ENCODE measurements at places on chromosomes 2 and 18.

- DNase-seq: no peak
Measured at GRCh38 chr2:109451671-109452070, 162.1 kb downstream of the SEPTIN10 start.

DNA sequence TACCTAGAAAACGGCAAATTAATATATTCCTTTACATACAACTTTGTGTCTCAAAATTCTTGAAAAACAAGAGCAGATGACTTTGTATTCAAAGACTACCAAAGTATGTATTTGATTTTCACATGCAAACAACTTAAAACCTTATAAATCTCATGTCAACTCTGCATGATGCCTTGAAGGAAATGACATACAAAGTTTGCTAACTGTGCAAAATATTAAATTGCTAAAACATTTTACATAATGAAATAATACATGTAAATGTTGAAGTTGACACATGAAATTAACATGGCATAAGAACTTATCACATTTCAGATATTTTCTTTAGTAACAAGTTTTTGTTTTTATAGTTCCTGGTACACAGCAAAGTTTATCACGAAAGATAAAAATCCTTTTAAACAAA lies 20.8 kb upstream of the C2orf42 start:
- DNase-seq: no peak

- DNase-seq: no peak
Measured at GRCh38 chr2:105114551-105114950, 76.7 kb downstream of the MRPS9 start.

GRCh38 chr18:59846814-59847490 lies 52.8 kb upstream of the PMAIP1 start:
- DNase-seq: peak; percentile 7

DNA sequence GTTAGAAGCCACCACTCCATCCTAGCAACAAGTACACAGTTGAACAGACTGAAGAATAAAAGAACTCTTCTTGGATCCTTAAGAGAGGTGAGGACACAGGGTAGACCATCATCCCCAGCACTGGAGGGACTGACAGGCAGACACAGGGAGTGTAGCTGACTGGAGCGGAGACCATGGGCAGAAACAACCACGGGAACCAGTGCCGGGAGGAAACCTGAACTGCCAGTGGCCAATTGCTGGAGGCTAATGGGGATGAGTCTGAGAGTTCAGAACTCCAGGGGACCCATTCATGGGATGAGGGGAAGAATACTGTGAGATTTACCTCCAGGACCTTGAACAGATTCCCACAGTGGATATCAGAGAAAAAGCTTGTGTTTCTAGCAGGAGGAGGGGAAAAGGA lies 76.8 kb downstream of the HS6ST1 start:
- DNase-seq: no peak

GRCh38 chr18:61606068-61606660 lies 272.9 kb downstream of the CDH20 start:
- no peak for DNase-seq

GRCh38 chr18:3790703-3791102 lies 340.7 kb downstream of the TGIF1 start:
- DNase-seq: no peak

DNA sequence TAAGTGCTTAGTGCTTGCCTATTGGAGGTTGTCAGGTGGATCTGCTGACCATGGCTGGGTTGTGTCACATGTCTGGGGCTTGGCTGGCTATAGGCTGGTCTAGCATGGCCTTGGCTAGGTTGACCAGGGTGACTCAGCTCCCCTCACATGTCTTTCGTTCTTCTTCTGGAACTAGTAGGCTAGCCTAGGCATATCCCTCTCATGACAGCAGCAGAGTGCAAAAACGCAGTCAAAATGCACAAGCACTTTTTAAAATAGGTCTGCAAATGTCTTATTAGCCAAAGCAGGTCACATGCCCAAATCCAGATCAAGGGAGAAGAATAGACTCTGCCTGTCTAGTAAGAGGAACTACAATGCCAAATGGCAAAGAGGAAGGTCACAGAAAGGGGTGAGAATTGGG lies 179.7 kb upstream of the ACVR2A start:
- no peak for DNase-seq

GRCh38 chr2:207674826-207675225 lies 36.6 kb upstream of the CCNYL1 start:
- no peak for DNase-seq

- no peak for DNase-seq
Measured at GRCh38 chr2:200308546-200309295, 2.2 kb downstream of the SPATS2L start.

DNA sequence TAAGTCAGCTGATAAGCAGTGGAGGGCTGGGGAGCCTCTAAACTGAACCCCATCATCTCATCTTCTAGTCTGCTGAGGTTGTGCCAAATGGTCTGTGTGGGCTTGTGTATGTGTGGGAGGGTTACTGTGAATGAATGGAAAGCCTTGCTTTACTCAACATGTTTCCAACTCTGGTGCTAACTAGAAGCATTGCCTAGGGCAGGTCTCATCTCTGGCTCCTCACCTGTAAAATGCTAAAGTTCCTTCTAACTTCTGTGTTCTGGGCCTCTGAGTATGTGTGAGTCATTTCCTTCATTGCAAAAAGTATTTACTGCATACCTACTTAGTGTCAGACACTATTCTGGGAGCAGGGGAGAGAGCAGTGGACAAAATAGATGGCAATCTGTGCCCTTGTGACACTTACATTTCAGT lies 1.3 kb downstream of the LIPG start:
- DNase-seq: no peak

DNA sequence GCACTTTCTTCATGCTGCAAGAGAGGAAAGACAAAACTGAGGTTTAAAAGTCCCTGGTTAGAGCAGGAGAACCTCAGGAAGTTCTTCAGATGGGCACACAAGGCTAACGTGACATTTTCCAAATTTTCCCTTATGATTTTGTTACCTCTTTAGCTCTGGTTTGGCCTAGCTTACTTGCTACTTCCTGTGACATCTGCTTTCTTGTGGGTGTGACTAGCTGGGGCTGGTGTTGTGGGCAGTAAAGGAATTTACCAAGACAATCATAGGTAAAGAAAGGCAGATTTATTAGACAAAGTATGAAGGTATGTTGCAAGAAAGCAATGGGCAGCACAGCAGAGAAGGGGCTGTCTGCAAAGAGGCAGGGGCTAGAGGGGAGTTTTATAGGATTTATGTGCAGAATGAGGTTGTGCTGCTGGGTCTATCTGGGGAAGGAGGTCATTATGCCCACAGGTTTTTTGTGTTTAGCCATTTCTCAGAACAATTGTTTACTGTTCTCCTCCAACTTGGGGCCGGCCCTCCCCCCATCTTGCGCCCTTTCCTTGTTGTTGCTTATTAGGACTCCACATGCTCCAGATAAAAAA lies 6.7 kb upstream of the TNP1 start:
- no peak for DNase-seq

GRCh38 chr18:13440277-13441248 lies 222.0 kb downstream of the LDLRAD4 start:
- no peak for DNase-seq

- no peak for DNase-seq
Measured at GRCh38 chr2:226837787-226838603, 2.1 kb downstream of the RHBDD1 start.

- no peak for DNase-seq
Measured at GRCh38 chr2:180947208-180947689, 33.2 kb upstream of the UBE2E3 start.

DNA sequence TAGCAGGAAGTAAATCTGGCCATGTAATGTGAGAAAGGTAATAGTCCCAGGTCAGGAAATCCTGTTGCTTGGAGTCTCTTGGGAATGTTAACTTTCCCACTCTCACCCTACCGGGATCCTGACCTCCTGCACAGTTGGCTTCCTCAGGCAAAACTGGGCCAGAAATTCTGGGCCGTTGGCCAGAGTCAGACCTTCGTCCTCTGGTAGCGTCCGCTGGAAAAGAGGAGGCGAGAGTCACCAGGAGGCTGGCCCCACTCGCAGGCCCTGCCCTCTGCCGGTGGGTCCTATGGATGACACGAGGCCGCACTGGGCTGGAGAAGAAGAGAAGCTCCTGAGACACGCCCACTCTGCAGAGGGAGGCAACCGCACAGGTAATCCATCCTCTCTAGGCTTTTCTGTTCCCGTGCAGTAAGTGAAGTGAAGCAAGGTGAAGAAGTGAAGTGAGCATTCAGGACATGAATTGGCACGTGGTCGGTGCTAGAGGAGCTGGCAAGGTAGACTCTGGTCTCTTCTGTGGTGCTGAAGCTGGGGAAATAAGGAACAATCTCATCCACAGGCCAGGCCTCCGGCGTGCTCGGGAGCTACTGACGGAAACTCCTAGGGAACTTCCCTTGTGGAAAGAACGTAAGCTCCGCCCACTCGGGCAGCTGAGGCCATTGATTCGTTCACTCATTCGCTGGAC lies 182.7 kb upstream of the GLI2 start:
- DNase-seq: peak; percentile 4

DNA sequence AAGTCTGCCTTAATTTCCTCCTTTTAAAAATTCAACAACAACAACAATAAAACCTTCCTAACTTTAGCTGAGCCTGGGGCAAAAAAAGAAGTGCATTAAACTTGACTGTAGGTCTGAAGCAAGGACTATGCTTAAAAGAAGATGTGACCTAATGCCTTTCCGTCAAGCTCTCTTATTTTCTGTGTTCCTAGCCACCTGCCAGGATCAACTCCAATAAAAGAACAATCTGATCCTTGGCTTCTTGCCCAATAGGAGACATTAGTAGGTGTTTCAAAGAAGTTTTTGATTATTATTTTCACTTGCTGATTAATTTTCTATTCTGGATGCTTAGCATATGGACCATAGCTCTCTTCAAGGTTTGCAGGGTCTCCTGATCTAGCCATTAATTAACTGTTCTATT lies 237.5 kb downstream of the STK39 start:
- DNase-seq: no peak

- no peak for DNase-seq
Measured at GRCh38 chr18:10114717-10115463, 201.1 kb downstream of the VAPA start.

- DNase-seq: no peak
Measured at GRCh38 chr2:8202132-8202531, 479.7 kb upstream of the ID2 start.

GRCh38 chr2:224241001-224241400 lies 160.9 kb downstream of the FAM124B start:
- no peak for DNase-seq

- DNase-seq: no peak
Measured at GRCh38 chr2:224722770-224723169, 6.6 kb upstream of the CCDC195 start.

DNA sequence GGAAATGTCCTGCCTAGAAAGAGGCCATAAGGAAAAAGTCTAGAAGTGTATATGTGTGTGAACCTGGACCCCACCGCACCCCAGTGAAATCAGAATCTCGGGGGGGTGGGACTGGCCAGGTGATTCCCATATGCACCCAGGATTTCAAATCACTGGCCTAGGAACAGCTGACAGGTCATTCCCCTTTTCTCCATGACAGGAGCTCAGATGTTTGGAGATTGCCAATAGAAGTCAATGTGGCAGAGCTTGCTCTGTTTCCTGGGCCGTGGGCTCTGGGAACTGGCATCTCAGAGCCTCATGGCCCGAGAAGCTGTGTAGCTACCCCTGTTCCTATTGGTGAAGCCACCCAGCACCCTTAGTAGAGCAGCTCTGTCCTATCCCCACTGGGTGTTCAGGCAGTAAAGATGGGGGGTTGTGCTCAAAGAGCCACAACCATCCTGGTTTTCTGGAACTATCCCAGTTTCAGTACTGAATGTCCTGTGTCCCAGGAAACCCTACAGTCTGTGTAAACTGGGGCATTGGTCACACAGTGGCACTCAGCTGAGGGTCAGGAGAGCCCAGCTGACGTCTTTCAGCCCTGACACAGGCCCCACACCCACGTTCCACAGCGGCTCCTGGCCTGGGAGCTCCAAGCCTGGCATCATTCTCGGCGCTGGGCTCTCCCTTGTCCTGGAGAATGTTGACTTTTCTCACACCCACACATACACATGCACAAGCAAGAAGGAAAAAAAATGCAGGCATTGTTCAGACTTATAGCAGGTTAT lies 18.9 kb downstream of the GNLY start:
- DNase-seq: no peak

DNA sequence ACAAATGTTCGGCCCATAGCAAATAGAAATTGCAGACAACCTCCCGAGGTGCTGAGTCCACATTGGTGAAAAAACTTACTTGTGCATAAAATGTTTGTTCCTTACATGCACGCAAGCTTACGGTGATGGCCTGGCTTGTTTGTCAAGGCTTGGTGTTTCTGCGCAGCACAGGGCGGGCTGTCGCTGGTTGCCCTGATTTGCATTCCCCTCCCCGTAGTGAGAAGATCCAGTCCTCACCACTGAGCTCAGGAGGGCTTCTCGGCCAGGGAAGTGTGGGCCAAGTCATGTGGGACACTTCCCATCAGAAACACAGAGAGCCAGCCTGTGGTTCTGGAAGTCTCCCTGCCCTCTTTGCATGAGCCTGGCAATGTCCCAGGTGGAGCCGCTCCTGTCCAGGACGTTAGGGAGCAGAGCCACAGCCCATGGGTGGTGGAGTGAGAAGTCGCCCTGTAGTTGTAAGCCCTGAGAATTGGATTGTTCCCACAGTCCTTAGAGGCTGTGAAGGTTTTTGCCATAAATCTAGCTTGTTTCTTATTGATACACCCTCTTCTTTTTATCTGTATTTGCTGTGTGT lies 152.7 kb downstream of the TWIST2 start:
- DNase-seq: no peak

DNA sequence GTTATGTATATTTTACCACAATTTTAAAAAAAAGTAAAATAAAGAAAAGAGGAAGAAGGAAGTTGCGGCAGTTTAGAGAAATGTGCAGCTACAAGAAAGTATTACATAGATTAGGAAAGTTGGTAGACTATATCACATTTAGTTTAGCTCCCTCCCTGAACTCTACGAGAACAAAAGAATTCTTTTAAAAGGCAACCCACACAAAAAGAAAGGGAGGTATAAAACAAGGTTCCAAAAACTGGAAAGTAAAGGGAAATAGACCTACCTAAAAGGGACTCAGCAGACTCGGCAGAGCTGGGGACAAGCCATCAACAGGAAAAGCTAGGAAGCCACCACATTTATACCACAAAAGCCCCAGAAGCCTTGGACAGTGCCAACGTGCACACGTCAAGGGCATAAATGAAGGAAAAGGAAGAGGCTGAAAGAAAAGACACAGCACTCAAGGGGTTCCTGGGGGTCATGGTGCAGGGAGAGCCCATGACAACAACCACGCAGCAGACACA lies 9.1 kb downstream of the TMEM127 start:
- DNase-seq: no peak

- no peak for DNase-seq
Measured at GRCh38 chr18:61991201-61991600, 98.4 kb upstream of the RNF152 start.

DNA sequence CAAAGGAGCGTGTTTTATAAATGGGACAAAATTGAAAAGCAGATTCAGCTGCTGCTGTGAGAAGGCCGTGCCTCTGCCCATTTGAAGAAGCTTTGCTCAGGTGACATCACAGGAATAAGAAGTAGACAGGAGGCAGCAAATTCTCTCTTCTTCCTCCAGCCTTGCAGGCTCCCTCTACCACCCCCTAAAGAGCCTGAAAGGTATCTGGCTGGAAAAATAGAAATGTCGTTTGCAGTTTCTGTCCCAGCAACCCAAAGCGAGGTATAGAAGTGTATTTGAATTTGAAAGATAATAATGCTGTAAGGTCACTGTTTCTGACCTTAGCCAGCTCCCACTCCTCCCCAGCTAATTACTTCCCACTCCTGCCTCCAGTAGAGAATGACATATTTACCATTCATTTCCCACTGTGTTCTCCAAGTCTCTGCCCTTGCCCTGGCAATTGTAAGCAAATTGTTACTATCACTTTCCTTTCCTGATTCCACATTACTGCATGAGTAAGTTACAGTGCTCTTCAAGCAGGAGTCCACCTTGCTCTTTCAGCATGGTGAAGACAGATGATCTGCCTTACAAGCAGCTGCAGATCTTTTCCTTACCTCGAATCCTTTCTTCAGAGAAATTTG lies 56.8 kb upstream of the RASGRP3 start:
- DNase-seq: no peak

- DNase-seq: no peak
Measured at GRCh38 chr18:64164883-64165282, 16.0 kb upstream of the LINC00305 start.

Data from stimulated activated CD4-positive, alpha-beta T cell treated with anti-CD3 and anti-CD28 coated beads, Interleukin-12 subunit alpha, Interleukin-12 subunit beta, amount 100 ng/mL, for 4 hours (primary cell).